ENCODE measurements at places on chromosomes 5 and 9.

GRCh38 chr9:119788921-119789320, 419.7 kb upstream of the BRINP1 start:
- no peaks in the 10 kb centered on the region for H3K4me1 ChIP-seq
- H3K36me3 ChIP-seq: no peaks in the 10 kb centered on the region
- H3K4me3 ChIP-seq: no peak overlapping the region
- DNase-seq: no peak

DNA sequence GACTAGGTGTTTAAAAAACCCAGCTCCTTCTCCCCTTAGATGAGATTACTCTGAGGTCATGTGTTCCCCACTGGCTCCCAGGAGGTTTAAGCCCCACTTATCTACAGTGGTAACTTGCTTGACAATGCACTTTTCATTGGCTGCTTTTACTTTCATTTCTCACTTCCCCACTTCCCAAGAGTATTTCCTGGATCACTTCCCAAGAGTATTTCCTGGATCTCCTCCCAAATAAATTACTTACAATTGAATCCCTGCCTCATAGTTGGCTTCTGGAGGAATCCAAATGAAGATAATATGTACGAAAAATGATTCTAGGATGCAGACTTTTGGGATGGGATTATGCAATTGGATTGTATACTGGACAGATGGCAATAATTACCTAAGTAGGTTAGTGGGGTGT, 47.1 kb upstream of the CHSY3 start:
- H3K4me1 ChIP-seq: no peaks in the 10 kb centered on the region
- no peak for DNase-seq
- no peak overlapping the region for H3K27ac ChIP-seq

GRCh38 chr5:75460532-75460931, 50.9 kb downstream of the CERT1 start:
- H3K4me1 ChIP-seq: peaks cover 29% of the 10 kb centered on the region
- no peak overlapping the region for H3K27ac ChIP-seq
- no peaks in the 10 kb centered on the region for H3K27me3 ChIP-seq
- H3K36me3 ChIP-seq: no peaks in the 10 kb centered on the region
- H3K4me3 ChIP-seq: no peak overlapping the region
- DNase-seq: no peak

DNA sequence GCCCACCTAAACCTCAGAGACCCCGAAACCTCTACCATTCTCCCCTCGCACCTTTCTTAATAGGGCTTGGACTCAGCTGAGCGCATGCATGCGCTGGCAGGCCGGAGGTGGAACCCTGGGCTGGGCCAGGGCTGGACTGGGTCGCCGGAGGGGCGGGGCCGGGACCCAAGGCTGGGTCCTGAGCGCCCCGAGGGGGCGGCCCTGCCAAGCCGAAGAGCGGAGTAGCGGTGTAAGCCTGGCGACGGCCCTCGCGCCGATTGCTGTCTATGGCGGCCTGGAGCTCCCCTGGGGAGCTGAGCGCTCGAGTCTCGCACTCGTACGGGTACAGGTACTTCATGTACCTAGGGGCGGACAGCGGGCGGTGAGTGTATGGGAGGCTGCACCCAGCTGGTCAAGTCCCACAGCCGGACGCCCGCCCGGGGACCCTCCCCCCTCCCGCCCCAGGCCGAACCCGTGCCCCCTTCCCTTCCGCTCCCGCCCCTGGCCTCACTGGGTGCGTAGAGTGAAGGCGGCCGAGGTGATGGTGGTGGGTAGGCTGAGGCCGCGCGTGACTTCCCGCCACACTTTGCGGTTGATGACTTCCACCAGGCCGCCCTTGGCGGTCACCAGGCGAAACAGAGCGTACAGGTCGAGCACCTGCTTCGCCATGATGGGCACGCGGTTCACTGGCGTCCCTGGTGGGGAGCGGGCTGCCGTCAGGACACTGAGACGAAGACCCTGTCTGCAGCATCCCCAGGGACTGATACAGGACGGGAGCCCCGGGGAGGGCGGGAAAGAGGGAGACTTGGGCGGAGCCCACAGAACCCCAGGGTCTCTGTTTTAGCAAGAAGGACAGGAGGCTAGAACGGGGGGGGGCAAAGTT, 3.3 kb upstream of the DCTN3 start:
- H3K36me3 ChIP-seq: no peaks in the 10 kb centered on the region
- H3K27me3 ChIP-seq: no peaks in the 10 kb centered on the region
- no peak overlapping the region for H3K27ac ChIP-seq
- DNase-seq: no peak

GRCh38 chr9:107706701-107707427, 217.3 kb upstream of the KLF4 start:
- no peaks in the 10 kb centered on the region for H3K36me3 ChIP-seq
- no peak for DNase-seq
- no peak overlapping the region for H3K27ac ChIP-seq
- no peaks in the 10 kb centered on the region for H3K4me1 ChIP-seq
- no peak overlapping the region for H3K4me3 ChIP-seq
